ENCODE measurements at places on chromosomes 4 and X.

- no peak for DNase-seq
Observed at GRCh38 chr4:186981161-186981560, 257.5 kb upstream of the FAT1 start.

DNA sequence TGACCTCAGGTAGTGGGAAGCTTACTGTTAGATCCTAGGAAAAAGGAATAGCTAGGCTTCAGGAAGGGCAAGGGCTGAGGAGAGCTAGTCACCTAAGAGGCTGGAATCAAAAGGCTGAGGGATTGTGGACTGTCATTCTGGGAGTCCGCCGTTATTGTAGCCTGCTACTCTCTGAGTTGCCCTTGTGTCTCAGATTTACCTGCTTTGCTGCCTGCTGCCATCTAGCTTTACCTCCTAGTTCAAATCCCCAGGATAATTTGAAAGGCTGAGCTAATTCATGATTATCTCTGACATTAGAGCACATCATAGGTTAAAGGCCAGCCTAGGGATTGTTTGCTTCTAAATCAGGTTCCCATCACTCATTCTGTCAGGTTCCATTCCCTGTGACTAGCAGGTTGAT lies 120.2 kb downstream of the FHIP1A start:
- DNase-seq = no peak

DNA sequence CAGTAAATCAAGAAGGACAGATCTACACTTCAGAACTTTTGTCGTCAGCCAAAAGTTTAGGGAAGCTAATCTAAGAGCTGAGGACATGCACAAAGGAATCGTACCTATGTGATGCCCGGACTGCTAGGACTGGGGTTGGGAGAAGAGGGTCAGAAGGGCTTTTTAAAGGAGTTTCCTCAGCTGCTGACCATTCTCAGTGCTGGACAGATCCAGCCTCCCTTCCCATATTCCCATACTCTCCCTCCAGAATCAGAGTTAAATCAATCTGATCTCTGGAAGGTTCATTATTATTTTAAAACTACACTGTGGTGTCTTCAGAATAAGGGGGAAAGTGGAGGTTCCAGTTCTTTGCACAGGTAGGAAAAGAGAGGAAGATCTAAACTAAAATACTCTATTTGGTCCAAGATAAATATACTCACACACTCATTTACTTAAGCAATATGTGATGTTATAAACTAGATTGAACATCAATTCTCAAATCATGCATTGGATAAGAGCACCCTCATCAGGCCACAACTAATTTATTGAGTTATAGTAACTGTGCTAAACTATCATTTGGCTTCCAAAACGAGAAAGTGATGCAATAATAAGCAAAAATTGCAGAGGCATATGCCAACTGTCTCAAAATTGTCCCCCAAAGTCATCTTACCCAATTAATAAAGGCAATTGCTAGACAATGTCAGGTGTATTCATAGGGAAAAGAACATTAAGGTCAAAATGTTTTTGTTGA lies 124.7 kb downstream of the HNRNPD start:
- no peak for DNase-seq

- no peak for DNase-seq
Observed at GRCh38 chr4:25861280-25861950, 1.4 kb downstream of the SEL1L3 start.

DNA sequence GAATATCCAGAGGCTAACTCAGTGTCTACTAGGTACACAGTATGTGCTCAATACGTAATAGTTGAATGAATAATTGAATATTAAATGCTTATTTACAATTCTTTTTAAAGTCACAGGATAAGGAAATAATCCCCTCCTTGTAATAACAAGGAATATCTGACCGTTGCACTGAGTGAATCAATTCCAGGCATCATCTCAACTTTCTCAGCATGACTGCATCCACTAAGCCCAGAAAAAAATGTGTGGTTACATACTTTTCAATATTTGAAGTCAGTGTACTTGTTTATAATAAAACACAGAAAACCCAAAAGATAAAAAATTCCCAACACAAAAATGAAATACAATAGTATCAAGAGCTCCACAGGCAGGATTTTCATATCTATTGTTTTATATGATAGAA lies 105.4 kb downstream of the TMEM144 start:
- DNase-seq = no peak

- no peak for DNase-seq
Observed at GRCh38 chr4:144578681-144579080, 67.3 kb upstream of the HHIP start.

Measured in CD4-positive, alpha-beta T cell treated with Interleukin-6 at 100 ng/mL for 8 hours (primary cell).